Esophagus muscularis mucosa (tissue), 4 donors: ENCODE measurements at places on chromosomes 11 and 22. TPM values are rescaled to one million over a fixed set of nuclear protein-coding genes. Genes with fewer than 3 reads are reported as not detected.

Gene CD6
- total RNA-seq: 2.2 TPM

DNA sequence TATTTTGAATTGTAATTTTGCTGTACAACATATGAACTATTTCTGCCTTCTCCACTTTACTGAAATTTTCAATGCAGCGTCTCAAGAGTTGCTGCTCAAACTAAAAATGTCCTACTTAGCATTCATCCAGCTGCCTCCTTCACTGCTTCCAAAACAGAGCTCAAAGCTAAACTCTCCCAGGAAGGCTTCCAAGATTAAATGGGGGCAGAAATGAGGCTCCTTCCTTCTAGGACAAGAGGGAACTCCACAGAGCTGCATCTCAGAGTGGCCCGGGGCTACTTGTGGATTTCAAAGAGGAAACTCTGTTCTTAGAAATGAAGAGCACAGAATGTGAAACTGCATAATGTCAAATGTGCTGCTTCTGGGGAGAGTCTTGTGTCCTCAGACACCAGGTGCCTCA, 295.9 kb upstream of the NCAM1 start:
- H3K36me3 ChIP-seq: no peaks in the 10 kb centered on the region
- peak; percentile 45 for DNase-seq
- no peak overlapping the region for H3K27ac ChIP-seq
- no peak overlapping the region for H3K4me3 ChIP-seq
- no peaks in the 10 kb centered on the region for H3K27me3 ChIP-seq

GRCh38 chr11:60717956-60718355, 6.6 kb upstream of the MS4A18 start:
- DNase-seq: no peak
- no peaks in the 10 kb centered on the region for H3K4me1 ChIP-seq
- H3K27me3 ChIP-seq: no peaks in the 10 kb centered on the region
- H3K27ac ChIP-seq: no peak overlapping the region
- no peaks in the 10 kb centered on the region for H3K36me3 ChIP-seq

Gene JAM3
- total RNA-seq: 108 TPM

GRCh38 chr22:28792491-28793383, 7.6 kb downstream of the XBP1 start:
- H3K27me3 ChIP-seq: no peaks in the 10 kb centered on the region
- H3K4me3 ChIP-seq: no peak overlapping the region
- no peak for DNase-seq
- no peak overlapping the region for H3K27ac ChIP-seq
- H3K4me1 ChIP-seq: peaks cover 18% of the 10 kb centered on the region
- H3K36me3 ChIP-seq: peaks cover 57% of the 10 kb centered on the region

DNA sequence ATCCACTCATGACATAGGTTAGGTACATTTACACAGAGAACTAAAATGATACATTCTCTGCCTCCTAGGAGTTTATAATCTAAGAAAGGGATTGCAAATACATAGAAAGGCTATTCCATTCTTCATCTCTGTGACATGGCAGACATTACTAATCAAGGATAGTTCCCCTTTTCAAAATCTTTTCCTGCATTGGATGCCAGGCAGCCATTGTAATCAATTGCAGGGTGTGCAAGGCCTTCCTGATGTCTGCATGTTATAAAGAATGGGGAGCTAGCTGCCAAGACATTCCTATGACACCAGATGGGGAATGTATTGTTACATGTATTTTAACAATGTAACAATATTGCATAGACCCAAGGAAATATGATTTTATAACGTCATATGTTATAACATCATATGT, 82.0 kb downstream of the KIRREL3 start:
- no peak for DNase-seq
- H3K4me1 ChIP-seq: no peaks in the 10 kb centered on the region
- H3K36me3 ChIP-seq: no peaks in the 10 kb centered on the region
- H3K4me3 ChIP-seq: no peak overlapping the region
- no peak overlapping the region for H3K27ac ChIP-seq

DNA sequence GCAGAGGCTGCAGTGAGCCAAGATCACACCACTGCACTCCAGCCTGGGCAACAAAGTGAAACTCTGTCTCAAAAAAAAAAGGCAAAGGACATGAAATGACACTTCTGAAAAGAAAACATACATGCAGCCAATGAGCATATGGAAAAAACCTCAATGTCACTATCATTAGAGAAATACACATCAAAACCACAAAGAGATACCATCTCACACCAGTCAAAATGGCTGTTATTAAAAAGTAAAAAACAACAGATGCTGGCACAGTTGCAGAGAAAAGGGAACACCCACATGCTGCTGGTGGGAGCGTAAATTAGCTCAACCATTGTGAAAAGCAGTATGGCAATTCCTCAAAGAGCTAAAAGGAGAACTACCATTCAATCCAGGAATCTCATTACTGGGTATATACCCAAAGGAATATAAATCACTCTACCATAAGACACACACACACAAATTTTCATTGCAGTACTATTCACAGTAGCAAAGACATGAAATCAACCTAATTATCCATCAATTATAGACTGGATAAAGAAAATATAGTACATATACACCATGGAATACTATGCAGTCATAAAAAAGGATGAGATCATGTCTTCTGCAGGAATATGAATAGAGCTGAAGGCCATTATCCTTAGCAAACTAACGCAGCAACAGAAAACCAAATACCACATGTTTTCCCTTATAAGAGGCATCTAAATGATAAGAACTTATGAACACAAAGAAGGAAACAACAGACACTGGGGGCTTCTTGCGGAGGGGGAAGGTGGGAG, 15.7 kb upstream of the C11orf58 start:
- DNase-seq: no peak
- H3K36me3 ChIP-seq: no peaks in the 10 kb centered on the region
- H3K4me1 ChIP-seq: no peaks in the 10 kb centered on the region
- H3K27ac ChIP-seq: no peak overlapping the region
- no peak overlapping the region for H3K4me3 ChIP-seq

DNA sequence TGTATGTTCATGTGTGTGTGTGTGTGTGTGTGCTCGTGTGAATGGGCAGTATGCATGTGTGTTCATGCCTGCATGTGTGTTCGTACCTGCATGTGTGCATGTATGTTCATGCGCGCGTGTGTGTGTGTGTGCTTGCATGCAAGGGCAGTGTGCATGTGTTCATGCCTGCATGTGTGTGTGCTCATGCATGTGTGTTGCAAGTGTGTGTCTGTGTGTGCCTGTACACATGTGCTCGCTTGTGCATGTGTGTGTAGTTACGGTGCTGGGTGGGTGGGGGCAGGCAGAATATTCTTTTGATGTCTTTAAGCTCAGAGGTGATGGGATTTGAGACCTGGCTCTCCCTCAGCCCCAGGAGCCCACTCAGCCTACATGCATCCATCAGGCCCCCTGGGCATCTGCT, 822.1 kb downstream of the BRD1 start:
- H3K36me3 ChIP-seq: no peaks in the 10 kb centered on the region
- no peak overlapping the region for H3K27ac ChIP-seq
- peak; percentile 78 for DNase-seq
- H3K4me3 ChIP-seq: no peak overlapping the region
- H3K4me1 ChIP-seq: no peaks in the 10 kb centered on the region

- H3K4me1 ChIP-seq: no peaks in the 10 kb centered on the region
- H3K27me3 ChIP-seq: no peaks in the 10 kb centered on the region
- no peak for DNase-seq
- no peaks in the 10 kb centered on the region for H3K36me3 ChIP-seq
Measured at GRCh38 chr11:56990702-56991101, 2.0 kb downstream of the OR5AK2 start.
